ENCODE measurements at places on chromosomes 1 and 21.

DNA sequence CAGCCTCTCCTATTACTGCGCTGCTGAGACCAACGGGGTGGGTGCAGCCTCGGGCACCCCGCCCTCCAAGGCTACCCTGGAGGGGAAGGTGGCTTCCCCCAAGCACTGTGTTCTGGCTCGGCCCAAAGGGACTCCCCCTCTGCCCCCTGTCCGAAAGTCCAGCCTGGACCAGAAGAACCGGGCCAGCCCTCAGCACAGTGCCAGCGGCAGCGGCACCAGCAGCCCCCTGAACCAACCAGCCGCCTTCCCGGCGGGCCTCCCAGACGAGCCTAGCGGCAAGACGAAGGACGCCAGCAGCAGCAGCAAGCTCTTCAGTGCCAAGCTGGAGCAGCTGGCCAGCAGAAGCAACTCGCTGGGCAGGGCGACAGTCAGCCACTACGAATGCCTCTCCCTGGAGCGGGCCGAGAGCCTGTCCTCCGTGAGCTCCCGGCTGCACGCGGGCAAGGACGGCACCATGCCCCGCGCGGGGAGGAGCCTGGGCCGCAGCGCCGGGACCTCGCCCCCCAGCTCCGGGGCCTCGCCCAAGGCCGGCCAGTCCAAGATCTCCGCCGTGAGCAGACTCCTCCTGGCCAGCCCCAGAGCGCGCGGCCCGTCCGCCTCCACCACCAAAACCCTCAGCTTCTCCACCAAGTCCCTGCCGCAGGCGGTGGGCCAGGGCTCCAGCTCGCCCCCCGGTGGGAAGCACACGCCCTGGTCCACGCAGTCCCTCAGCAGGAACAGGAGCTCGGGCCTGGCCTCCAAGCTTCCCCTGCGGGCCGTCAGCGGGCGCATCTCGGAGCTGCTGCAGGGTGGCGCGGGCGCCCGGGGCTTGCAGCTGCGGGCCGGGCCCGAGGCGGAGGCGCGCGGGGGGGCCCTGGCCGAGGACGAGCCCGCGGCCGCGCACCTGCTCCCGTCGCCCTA, 533.1 kb downstream of the KIF26B start:
- no peak for DNase-seq

- no peak for DNase-seq
Observed at GRCh38 chr1:46587069-46587468, 17.0 kb downstream of the MKNK1 start.

GRCh38 chr1:7784492-7785071, 491 bp downstream of the PER3 start:
- no peak for DNase-seq

GRCh38 chr1:221824025-221824424, 82.1 kb upstream of the DUSP10 start:
- peak; percentile 61 for DNase-seq

DNA sequence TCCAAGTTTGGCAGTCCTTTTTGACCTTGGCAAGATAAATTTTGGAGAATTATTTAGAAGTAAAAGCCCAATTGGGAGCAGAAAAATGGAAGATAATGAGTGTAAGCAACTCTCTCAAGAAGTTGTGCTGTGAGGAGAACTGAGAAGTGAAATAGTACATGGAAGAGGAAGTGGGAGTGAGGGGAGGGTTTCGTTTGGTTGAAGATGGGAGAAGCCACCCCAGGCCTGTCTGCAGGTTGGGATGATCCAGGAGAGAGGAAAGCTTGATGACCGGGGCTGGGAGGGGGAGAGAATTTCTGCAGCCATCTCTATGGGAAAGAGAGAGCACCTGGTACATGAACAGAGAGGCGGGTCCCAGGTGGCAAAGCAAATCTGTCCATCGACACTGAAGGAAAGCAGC, 8.6 kb upstream of the RCAN1 start:
- DNase-seq: no peak

DNA sequence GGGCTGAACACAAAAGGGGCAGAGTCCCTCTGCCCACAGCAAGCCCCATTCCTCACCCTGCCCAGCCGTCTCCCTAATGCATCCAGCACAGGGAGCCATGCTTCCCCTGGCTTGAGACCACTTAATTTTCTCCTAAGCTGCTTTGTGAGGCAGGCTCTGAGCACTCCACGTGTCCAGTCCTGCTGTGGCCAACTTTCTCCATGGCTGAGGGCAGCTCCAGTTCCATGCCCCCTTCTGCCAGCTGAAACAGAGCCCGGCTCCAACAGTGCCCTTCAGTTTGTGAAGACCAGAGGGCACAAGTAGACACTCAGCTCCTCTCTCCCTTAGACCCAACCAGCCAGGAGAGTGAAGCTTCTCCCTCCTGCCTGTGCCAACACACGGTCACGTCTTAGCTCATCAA, 33.8 kb downstream of the PLEKHA6 start:
- DNase-seq: no peak

GRCh38 chr1:244730153-244730933, 77.4 kb downstream of the DESI2 start:
- DNase-seq: peak; percentile 59

GRCh38 chr1:212477680-212478466, 45.2 kb downstream of the NENF start:
- DNase-seq: no peak

GRCh38 chr1:217535601-217536377, 95.1 kb downstream of the GPATCH2 start:
- peak; percentile 7 for DNase-seq

GRCh38 chr1:29786195-29786594, 549.9 kb downstream of the PTPRU start:
- no peak for DNase-seq

DNA sequence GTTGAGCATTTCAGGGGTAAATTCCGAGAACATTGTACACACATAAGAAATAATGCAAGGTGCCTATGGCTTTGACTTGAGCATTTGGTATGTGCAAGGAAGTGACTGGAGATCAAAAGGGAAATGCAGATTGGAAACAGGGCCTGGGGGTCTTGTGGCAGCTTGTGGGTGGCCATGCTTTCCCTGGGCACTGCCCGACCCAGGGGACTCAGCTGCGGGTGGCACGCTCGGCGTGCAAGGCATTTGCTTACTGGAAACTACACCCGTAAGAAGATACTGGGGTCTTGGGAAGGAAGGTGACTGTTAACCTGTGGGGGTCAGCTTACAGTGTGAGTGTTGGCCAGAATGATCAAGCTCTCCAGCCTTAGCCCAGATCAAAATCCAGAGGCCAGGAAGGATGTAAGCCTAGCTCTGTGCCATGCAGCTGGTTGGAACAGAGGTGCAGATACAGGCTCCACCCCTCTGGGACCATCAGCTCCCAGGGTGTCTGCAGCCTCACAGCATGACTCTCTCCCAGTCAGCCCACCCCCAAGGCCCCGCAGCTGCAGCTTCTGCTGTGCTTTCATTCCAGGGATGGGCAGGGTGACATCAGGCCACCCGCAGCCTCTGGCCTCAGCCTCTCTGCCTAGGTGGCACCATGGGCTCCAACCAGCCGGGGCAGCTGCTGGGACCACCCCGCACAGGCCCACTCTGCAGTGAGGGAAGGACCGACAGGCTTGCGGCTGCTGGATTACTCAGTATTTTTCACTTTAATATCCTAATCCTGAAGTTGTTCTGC, 55.1 kb downstream of the KIF26B start:
- DNase-seq: no peak

DNA sequence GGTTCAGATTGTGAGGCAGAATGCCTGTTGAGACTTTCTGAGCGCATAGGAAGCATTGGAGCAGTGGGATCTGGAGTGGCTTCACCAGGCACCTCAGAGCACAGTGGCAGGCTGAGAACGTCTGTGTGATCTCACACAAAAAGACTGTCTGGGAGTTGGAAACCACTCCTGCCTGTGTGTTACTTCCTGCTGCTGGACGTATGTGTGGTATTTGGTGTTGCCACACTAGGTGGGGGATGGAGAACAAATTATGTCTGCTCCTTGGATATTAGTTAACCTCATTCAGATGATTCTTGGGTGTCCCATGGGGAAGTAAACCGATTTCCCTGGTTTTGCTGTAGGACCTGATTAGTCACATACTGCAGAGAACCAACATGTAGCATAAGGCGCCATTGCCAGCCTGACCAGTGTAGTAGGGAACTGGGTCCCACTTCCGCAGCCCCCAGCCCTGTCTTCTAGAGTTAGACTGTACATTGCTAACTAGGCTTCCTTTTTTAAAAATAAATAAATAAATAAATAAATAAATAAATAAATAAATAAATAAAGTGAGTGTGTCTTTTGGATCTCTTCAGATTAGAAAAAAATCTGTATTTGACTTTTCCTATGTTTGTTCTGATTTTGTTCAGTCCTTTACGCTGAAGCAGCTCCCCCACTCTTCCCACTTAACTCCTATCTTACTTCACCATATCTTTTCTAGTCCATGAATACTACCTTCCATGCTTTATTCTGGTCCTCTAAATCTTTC, 26.9 kb downstream of the UCK2 start:
- peak; percentile 98 for DNase-seq

- DNase-seq: no peak
Observed at GRCh38 chr1:94383966-94384408, 34.2 kb upstream of the ABCD3 start.

DNA sequence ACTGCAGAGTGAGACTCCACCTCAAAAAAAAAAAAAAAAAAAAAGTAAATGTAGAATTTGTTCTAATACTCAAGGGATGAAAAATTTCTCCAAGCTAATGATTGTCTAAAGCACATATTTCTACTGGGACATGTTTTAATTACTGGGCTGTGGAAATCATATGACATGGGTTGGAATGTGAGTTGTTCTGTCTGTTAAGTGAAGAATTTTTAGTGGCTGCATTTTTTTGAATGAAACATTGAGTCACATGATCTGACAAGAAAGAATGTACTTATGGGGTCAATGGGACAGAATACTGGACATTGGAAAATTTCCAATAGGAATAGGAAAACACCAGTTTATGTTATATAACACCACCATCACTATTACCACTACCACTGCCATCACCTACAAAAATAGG, 123.8 kb upstream of the IVNS1ABP start:
- DNase-seq: peak; percentile 81

DNA sequence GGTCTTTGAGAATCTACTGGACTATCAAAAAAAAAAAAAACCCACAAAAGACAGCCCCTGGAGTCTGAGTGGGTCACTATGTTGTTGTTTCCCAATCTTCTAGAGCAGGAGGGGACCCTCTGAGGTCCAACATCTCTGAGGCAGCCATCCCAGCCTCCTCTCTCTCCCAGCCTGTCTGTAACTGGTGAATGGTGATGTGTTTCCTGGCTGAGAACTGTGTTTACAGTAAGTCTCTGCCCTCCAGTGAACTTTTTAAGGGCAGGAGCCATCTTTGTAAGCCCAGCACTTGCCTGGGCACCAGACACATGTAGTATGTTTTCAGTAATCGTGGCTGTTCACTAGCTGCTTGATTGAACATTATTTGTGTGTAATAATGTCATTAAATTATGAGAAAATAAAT, 85.7 kb downstream of the SPATA46 start:
- no peak for DNase-seq

- DNase-seq: no peak
Observed at GRCh38 chr1:206776229-206776628, 3.9 kb upstream of the IL10 start.

GRCh38 chr1:89383185-89383584, 19.3 kb downstream of the GBP6 start:
- DNase-seq: no peak

GRCh38 chr1:168273575-168273974, 7.1 kb upstream of the TBX19 start:
- DNase-seq: no peak

- DNase-seq: no peak
Observed at GRCh38 chr1:211527006-211527405, 35.0 kb upstream of the RD3 start.

DNA sequence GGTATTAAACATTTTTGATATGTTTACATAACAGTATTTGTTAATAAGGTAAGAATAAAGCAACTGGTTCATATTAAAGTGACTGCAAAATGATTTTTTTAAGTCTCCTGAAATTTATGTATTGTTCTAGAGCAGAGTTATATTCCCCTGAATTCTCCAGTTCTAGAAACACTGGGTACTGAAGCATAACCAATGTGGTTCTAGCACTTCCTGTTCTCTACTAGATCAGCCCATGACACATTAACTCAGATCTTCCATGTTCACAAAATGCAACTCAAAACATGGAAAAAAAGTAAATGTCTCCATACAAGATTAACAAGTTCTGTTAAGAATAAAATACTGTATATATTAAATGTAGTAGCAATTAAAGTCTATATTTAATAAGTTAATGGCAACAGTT, 3.9 kb downstream of the NEGR1 start:
- DNase-seq: no peak

GRCh38 chr21:37868446-37869295, 47.6 kb downstream of the KCNJ6 start:
- DNase-seq: peak; percentile 59

GRCh38 chr1:109133815-109134214, 19.9 kb downstream of the ELAPOR1 start:
- DNase-seq: no peak

GRCh38 chr1:183270541-183271141, 84.6 kb downstream of the LAMC2 start:
- peak; percentile 89 for DNase-seq

DNA sequence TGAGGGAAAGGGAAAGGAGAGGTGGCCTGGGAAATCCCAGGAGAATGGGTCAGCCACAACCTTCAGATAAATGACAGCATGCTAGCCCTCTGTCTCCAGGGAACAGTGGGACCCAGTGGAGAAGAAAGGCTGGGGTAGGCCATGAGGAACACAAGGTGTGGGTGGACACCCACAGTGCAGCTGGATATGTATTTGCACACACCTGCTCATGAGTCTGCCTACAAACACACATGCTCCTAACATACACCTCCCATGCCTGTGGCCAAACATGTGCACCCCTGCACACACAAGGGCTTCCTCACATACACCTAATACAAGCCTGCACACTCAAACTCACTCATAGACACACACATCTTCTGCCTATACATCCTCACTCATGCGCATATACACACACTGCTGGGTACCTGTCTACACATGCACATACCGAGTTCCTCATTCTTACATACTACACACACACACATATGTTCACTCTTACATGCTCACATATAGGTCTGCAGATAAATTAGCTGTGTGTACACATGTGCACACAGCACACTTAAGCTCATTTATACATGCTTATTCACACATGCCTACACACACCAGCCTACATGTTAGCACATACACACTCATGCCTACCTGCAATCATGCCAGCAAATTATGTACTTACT, 3.6 kb downstream of the C1orf216 start:
- no peak for DNase-seq

- no peak for DNase-seq
Observed at GRCh38 chr1:91617285-91617765, 116.7 kb downstream of the CDC7 start.

DNA sequence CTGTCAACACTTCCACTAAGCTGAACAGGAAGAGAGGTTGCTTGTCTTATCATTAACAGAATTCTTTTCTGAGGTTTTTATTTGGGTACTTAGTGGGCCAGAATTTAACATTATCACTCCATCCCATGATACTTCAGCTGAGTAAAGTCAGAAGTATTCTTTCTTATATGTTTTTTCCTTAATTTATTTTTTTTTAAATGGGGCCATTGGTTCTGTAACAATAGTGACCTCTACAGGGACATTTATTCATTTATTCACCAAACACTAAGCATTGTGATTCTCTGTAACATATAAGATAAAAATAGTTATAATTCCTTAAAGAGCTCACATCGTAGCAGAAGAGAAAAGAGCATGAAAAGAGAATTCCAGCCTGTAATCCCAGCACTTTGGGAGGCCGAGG, 9.8 kb downstream of the GREM2 start:
- DNase-seq: peak; percentile 23

- DNase-seq: no peak
Observed at GRCh38 chr1:223631473-223631872, 34.0 kb downstream of the CAPN8 start.

- DNase-seq: no peak
Observed at GRCh38 chr1:194419721-194420120, 1233.3 kb upstream of the B3GALT2 start.

- no peak for DNase-seq
Observed at GRCh38 chr1:6178751-6179563, 1.2 kb downstream of the CHD5 start.

Data from fibroblast of skin of right quadriceps (primary cell).